Prostate gland (tissue), 2 donors: ENCODE measurements at places on chromosomes 2 and 18. TPM values are rescaled to one million over a fixed set of nuclear protein-coding genes. Genes with fewer than 3 reads are reported as not detected.

INPP5D gene
- 18.8 TPM for total RNA-seq

SLC9A4 gene
- not detected for total RNA-seq

GRCh38 chr2:97967216-97967592 lies 28.5 kb downstream of the TMEM131 start:
- H3K27ac ChIP-seq, result no peak overlapping the region
- H3K4me3 ChIP-seq, result no peak overlapping the region
- no peak for DNase-seq
- no peaks in the 10 kb centered on the region for H3K27me3 ChIP-seq

TCF4 gene
- 29.8 TPM for total RNA-seq

DNA sequence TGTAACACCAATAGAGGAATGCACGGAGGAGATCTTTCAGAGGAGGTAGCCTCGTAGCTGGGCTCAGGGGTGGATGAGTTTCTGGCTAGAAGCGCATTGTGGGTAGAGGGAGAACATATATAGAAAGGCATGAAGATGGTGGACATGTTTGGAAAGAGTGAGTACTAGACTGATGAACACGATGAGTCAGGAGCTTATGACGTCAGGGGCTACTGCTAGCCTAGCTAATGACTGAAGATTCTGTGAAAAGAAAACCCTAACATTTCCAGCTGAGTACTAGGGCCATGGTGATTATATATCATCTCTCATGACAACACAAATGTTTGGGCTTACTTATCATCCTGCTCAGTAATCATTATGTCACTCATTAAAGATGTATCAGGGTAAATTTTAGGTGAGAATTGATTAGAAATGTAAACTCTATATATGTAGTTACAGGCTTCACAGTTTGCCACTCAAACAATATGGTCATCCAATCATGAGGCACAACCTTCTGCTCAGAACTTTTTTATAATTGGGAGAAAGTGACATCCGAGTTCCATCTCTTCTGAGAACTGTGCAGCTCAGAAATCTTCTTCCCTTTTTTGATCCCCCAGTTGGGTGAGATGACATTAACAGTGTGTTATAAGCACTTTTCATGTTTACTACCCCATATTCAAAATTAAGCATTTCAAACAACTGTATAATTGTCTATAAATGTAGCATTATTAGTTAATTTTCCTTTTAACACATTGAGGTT lies 22.2 kb upstream of the IL1RN start:
- no peak for DNase-seq
- H3K4me3 ChIP-seq, result no peak overlapping the region
- H3K4me1 ChIP-seq, result no peaks in the 10 kb centered on the region
- no peak overlapping the region for H3K27ac ChIP-seq
- peaks cover 2% of the 10 kb centered on the region for H3K27me3 ChIP-seq
- no peaks in the 10 kb centered on the region for H3K36me3 ChIP-seq

- no peaks in the 10 kb centered on the region for H3K27me3 ChIP-seq
- H3K4me3 ChIP-seq, result no peak overlapping the region
- H3K4me1 ChIP-seq, result no peaks in the 10 kb centered on the region
- no peak for DNase-seq
- H3K27ac ChIP-seq, result no peak overlapping the region
These were observed 54.2 kb downstream of the ACTR2 start for GRCh38 chr2:65281627-65282351.

DNA sequence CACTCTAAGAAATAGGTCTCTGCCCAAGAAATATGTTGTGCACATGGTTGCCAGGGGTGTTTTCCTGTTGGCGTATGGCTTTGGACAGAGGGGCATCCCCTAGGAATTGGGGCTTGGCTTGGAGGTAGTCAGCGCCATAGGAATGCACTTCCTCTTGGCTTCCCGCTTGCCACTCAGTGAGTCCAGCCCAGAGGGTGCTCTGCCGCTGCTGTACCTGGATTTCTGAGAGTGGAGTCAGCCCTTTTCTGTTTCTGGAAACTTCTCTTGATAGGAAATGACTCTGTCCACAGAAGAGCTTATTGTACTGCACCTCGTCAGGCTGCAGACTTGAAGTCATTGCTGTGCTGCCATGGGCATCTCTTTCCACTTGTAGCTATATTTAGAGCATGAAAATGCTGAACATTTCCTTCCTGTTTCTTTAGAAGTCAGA lies 116.7 kb upstream of the MGAT5 start:
- no peak overlapping the region for H3K27ac ChIP-seq
- H3K27me3 ChIP-seq, result no peaks in the 10 kb centered on the region
- H3K36me3 ChIP-seq, result no peaks in the 10 kb centered on the region
- H3K4me3 ChIP-seq, result no peak overlapping the region
- DNase-seq, result no peak
- H3K4me1 ChIP-seq, result no peaks in the 10 kb centered on the region

DNA sequence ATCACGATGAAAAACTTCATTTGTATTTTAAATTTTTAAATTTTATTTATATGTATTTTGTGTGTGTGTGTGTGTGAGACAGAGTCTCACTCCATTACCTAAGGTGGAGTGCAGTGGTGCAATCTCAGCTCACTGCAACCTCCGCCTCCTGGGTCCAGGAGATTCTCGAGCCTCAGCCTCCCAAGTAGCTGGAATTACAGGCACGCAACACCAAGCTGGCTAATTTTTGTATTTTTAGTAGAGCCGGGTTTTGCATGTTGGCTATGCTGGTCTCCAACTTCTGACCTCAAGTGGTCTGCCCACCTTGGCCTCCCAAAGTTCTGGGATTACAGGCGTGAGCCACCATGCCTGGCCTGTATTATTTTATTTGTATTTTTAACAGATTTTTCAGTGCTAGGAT lies 45.8 kb upstream of the WIPF1 start:
- no peaks in the 10 kb centered on the region for H3K4me1 ChIP-seq
- H3K27me3 ChIP-seq, result no peaks in the 10 kb centered on the region
- no peak overlapping the region for H3K4me3 ChIP-seq
- DNase-seq, result no peak
- no peak overlapping the region for H3K27ac ChIP-seq

CCDC150 gene
- total RNA-seq, result 0.50 TPM

CYS1 gene
- 5.2 TPM for total RNA-seq

DNA sequence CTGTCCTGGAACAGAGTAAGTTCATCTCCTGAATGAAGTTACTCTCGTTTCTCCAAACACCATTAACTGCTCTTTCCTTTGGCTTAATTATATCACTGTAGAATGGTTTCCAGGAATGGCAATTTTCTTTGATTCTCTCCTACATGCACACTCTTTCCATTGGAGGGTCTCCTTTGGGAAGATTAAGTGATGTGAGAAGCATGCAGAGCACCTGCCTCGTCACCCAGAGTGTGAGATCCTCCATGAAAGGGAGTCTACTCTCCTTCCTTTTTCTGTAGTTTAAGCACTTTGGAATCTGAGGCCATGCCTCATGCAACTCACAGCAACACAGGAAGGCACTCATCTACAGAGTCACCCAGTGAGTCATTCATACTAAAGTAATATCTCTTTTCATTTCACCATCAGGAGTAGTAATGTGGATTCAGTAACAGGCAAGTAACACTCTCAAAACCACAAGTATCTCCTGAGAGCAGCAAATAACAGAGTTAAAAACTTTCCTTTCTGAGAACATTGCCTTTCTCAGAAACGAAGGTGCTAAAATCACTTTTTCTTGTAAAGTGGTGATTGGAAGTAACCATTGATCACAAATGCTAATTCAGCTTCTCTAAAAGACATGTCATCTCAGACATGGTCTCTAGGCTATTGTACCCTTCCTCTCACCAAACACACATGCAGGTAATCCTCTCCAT lies 52.8 kb upstream of the IL1RL1 start:
- no peaks in the 10 kb centered on the region for H3K27me3 ChIP-seq
- no peaks in the 10 kb centered on the region for H3K36me3 ChIP-seq
- H3K27ac ChIP-seq, result no peak overlapping the region
- H3K4me3 ChIP-seq, result no peak overlapping the region
- DNase-seq, result no peak
- no peaks in the 10 kb centered on the region for H3K4me1 ChIP-seq

DNA sequence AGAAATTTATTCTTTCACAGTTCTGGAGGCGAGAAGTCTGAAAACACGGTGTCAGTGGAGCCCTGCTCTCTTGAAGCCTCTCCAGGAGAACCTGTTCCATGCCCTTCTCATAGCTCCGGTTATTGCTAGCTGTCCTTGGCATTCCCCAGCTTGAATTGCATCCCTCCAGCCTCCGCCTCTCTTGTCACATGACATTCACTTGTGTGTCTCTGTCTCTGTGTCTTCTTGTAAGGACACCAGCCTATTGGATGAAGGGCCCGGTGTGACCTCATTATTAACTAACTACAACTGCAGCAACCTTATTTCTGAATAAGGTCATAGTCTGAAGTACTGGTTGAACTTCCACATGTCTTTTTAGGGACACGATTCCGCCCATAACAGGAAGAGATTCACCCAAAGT lies 4.5 kb upstream of the PRSS56 start:
- no peak overlapping the region for H3K27ac ChIP-seq
- no peaks in the 10 kb centered on the region for H3K27me3 ChIP-seq
- DNase-seq, result no peak

C18orf54 gene
- 5.6 TPM for total RNA-seq

- no peaks in the 10 kb centered on the region for H3K36me3 ChIP-seq
- no peaks in the 10 kb centered on the region for H3K4me1 ChIP-seq
- DNase-seq, result no peak
- H3K4me3 ChIP-seq, result no peak overlapping the region
- H3K27ac ChIP-seq, result no peak overlapping the region
- no peaks in the 10 kb centered on the region for H3K27me3 ChIP-seq
These were observed 176.7 kb upstream of the SLC8A1 start for GRCh38 chr2:40628556-40628955.

DNA sequence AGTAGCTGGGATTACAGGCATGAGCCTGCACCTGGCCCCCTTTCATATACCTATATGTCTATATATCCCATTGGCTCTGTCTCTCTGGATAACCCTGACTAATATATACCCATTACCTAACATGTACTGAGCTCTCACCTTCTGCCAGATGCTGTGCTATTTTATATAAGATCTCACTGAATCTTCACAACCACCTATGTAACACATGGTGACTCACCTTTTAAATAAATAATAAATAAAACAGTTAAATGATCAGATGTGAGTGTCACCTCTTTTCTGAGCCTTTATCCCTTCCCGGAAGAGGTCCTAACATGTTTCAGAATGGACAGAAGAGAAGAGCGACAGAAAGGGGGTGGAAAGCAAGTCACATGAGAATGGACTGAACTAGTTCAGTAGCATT lies 123.1 kb downstream of the SPIRE1 start:
- H3K27me3 ChIP-seq, result no peaks in the 10 kb centered on the region
- no peak overlapping the region for H3K27ac ChIP-seq
- DNase-seq, result no peak
- no peak overlapping the region for H3K4me3 ChIP-seq

DNA sequence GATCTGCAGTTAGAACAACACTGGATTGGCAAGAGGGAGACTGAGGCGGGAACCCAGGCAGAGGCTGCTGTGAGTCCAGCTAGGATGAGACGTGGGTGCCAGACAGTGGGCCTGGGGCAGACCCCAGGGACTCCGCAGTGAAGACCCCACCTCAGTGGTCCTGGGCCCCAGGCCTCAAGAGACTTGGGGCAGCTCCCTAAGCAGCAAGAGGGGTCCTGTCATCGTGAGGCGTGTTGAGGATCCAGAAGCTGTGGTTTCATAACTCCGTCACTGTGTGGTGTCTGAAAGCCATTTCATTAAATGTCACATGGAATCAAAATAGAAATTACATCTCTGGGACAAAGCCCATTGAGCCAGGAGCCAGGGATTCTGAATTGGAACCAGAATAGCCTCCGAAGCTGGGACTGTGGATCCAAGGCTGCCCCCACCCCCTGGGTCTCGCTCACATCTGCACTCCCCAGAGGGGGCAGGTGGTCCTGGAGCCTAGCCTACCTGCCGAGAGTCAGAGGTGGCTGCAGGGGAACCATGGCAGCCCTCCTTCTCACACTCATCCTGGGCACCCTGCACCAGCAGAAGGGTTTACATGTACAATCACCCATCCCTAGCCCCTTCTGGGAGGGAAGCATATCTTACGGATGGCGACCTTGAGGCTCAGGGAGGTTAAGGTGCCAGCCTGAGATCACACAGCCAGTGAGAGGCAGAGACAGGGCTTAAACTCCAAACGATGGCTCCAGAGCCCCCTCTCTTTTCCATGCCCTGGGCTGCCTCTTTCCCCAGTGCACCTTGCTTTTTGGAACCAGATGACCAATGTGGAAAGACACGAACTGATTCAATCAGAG lies 23.2 kb downstream of the RRM2 start:
- H3K4me1 ChIP-seq, result no peaks in the 10 kb centered on the region
- no peaks in the 10 kb centered on the region for H3K27me3 ChIP-seq
- no peaks in the 10 kb centered on the region for H3K36me3 ChIP-seq
- no peak overlapping the region for H3K27ac ChIP-seq
- H3K4me3 ChIP-seq, result no peak overlapping the region

DNA sequence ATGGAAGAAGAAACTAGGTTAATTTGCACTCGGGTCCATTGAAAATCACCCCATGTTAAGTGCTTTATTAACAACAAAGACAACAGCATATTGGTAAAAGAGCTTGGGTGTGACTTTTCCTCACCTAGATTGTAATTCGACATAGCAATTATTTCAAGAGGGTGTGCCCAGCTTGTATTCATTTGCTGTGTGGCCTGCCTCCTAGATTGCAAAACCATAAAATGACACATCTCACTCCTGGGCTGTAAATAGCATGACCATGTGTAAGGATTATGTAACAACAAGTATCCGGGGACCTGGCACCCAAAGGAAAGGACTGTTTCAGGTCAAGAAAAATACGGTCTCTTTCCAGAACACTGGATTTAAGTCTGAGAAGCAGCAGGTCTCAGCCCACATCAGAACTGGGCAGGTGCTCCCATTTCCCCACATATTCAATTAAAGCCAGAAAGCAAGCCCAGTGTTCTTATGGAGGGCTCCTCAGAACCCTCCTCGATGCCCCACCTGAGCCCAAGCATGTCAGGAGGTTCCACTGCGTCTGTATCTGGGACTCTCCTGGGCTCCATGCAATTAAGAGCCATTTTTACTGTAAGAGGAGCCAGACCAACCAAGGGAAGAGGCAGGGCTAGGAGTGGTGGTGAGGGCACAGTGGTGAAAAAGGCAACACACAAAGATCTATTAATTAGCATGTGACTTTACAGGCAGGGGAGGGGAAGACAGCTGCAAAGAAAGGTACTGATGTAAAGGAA lies 39.2 kb downstream of the MREG start:
- no peak for DNase-seq
- H3K4me1 ChIP-seq, result no peaks in the 10 kb centered on the region
- no peaks in the 10 kb centered on the region for H3K27me3 ChIP-seq
- no peak overlapping the region for H3K27ac ChIP-seq
- no peak overlapping the region for H3K4me3 ChIP-seq
- H3K36me3 ChIP-seq, result no peaks in the 10 kb centered on the region

PLCD4 gene
- total RNA-seq, result 2.7 TPM

LYPD1 gene
- total RNA-seq, result 0.18 TPM

- H3K36me3 ChIP-seq, result no peaks in the 10 kb centered on the region
- no peaks in the 10 kb centered on the region for H3K27me3 ChIP-seq
- no peak for DNase-seq
- H3K27ac ChIP-seq, result no peak overlapping the region
- no peak overlapping the region for H3K4me3 ChIP-seq
- H3K4me1 ChIP-seq, result no peaks in the 10 kb centered on the region
These were observed 117.0 kb downstream of the NFATC1 start for GRCh38 chr18:79512461-79513380.

DLGAP1 gene
- total RNA-seq, result 66.7 TPM
